LNCaP clone FGC (cell line): ENCODE measurements at places on chromosomes 4 and X.

- no peak for DNase-seq
These were observed 16.8 kb downstream of the BCAP31 start for GRCh38 chrX:153707406-153707805.

GRCh38 chr4:84750960-84751283, 168.0 kb downstream of the CDS1 start:
- no peak for DNase-seq

DNA sequence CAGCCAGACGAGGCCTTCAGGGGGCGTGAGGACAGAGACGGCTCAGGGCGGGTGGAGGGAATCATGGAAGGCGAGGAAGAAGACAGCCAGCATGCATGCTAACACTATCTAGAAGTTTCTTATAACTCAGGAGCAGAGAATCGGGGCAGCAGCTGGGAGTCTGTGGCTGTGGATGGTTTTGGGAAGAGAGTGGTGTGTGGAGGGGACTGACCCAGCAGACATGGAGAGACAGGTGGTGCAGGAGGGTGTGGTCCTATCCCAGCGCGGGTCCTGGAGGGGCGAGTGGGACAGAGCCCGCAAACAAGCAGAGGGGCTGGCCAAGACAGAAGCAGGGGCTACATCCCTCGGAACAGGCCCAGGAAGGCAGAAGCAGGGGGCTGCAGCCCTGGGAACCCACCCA, 192.1 kb downstream of the AFAP1 start:
- DNase-seq, result no peak

- DNase-seq, result no peak
These were observed 110.3 kb upstream of the VCX3A start for GRCh38 chrX:6645216-6645615.

GRCh38 chrX:29587107-29587506, 628.3 kb upstream of the MAGEB2 start:
- DNase-seq, result no peak

DNA sequence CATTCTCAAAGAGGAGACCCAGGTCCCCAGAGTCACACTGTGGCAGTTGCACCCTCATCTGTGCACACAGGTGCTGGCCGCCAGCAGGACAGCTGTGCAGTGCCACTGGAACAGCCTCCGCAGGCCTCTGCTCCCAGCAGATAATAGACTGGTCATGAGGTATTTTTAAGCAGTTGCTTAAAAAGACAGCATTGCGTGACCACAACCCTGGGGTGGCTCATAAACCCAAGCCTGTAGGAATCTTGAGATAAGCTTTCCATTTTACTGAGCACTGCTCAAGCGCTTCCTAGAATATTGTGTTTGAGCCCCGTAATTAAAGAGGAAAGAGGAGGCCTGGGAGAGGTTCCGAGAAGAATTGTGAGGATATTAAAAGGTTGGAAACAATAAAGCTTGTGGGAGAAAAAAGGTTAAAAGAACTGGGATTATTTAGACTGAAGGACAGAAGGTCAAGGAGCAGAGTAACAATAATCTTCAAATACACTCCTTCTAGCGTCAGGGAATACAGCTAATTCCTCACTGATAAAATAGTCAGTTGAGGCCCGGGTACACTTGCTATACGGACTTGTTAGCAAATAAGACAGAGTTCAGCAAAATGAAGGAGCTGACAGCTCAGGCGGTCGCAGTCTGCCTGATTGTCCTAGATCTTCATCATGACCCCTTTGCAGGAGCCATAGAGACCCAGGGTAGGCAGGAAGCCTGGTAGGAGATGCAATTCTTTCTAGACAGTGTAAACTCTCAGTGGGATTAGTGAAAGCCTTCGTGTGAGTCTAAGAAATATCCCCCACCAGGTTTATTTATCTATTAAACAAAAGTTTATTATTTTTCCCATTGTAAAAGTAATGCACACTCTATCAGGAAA, 86.2 kb upstream of the KIT start:
- no peak for DNase-seq

- DNase-seq, result no peak
These were observed 427 bp downstream of the NKX1-1 start for GRCh38 chr4:1405636-1406393.

- peak; percentile 65 for DNase-seq
These were observed 177.2 kb downstream of the GABRG1 start for GRCh38 chr4:45946699-45947098.

- DNase-seq, result no peak
These were observed 5.7 kb downstream of the TCEANC start for GRCh38 chrX:13658602-13659001.

DNA sequence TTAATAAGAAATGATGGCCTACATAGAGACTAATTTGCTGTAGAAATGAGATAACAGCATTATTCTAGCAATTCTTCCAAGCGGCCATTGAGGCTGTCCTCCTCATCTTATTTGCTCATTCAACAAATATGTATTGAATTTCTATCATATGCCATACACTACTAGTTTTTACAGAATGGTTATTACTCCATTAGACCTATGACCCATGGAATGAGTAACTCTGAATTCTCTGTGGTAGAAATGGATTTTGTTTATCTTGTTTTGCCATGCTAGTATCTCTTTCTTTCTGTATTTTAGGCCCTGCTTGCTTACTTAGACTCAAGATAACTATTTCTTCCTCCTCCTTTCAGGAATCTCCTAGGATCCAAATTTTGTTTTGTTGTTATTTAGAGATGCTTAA, 103.5 kb downstream of the RPA4 start:
- DNase-seq, result no peak

DNA sequence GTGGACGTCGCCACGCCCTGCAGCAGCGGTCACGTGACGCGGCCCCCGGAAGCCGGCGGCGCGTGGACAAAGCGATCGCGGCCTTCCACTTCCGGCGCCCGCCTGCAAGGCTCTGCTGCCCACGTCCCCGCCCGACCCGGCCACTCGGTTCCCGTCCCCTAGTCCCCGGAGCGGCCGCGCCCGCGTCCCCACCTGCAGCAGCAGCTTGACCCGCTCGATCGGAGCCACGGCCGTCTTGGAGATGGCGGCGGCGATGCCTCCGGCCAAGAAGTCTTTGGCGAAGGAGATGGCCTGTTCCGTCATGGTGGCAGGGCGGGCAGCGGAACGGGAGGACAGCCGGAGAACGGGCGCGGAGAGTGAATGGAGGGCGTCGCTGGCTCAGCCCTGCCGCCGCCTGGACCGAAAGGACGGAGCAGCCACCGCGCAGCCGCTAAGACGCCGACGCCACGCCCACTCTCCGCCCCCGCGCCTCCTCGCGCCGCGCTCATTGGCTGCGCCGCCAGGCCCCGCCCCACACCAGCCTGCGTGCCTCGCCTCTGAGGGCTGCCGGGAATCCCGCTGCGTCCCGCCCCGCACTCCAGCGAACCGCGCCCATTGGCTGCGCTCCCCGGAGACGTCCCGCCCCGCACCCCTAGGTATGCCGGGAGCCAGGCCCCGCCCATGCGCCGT, at the start of gene SLC25A6:
SLC25A6 (minus strand) TSS at position 407 of the 669 bp plus-strand sequence; CDS start at position 303, 104 bp downstream.
- peak; percentile 84 for DNase-seq

DNA sequence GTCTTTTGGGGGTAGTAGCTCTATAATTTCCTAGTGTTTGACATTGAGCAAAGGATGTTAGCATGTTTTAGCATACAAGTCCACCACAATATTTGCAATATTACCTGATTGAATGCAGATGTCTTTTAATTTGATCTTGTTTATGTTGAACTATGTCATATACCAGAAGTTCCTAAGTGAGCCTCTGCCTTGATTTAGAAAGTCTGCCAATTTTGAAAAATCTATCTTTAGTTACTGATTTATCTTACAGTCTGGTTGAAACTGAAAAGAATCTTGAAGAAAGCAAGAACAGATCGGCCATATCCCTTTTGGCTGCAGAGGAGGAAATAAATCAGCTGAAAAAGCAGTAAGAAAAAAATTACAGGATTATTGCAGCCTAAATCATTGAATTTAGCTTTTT, 18.5 kb downstream of the SPATA18 start:
- DNase-seq, result no peak

GRCh38 chr4:74793757-74794381, 454 bp downstream of the BTC start:
- DNase-seq, result no peak

DNA sequence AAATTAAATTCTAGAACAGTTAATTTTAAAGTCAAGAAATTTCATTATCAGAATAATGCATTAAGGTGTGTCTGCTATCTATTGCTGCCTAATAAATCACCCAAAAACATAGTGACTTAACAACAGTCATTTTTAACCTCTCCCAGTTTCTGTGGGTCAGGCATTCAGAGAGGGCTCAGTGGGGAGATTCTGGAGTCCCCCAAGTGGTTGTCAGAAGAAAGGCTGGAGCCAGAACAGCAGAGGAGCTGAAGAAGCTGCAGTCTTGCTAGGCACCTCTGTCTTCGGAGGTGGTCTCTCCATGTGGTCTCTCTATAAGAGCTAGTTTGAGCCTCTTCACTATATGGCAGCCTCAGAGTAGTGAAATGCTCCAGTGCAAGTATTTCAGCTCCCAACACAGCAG, 9.3 kb upstream of the HOPX start:
- DNase-seq, result no peak

DNA sequence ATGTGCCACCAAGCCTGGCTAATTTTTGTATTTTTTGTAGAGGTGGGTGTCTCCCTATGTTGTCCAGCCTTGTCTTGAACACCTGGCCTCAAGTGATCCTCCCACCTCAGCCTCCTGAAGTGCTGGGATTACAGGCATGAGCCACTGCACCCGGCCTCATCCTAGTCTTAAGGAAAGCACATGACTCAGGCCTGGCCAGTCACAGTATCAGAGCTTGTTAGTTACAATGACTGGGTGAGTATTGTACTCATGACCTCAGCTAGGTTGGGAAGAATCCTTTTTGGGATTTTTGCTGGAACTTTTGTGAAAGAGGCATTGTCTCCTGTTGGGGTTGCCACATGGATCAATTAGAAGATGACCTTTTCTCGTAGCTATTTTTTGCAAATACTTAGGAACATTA, 292.8 kb downstream of the RAPGEF2 start:
- no peak for DNase-seq

- no peak for DNase-seq
These were observed 8.9 kb upstream of the NAA11 start for GRCh38 chr4:79334783-79335182.
